ENCODE measurements at places on chromosomes 6 and 20. TPM values are rescaled to one million over a fixed set of nuclear protein-coding genes. Genes with fewer than 3 reads are reported as not detected.

DNA sequence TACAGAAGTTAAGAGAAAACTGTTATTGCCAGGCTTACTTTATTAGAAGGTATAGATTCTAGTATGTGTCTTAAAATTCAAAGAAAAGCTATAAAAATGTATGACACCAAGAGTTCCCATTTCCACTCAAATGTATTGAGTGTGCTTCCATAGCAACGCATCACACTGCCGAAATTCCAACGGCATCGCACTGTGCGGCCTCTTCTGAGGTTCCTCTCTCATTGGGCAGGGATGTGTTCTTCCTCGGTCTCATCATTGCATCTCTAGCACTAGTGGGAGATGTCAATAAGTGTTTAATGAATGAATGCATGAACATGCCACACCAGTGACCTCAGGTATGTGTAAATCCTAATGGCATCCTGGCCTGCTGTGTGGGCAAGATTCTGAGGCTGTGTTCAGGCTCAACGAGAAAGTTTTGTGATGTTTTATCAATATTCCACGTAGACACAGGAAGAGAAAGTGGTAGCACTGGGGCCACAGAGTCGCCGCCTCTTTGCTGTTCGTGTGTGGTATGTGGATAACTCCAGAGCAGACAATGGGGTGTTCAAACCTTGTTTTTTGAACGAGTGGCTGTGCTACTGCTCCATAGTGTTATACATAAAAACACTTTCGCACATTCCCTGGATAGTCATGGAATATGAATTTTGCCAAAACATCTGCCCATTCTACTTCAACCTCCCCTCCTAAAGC lies 171.6 kb downstream of the ADGB start:
- no peak for DNase-seq

DNA sequence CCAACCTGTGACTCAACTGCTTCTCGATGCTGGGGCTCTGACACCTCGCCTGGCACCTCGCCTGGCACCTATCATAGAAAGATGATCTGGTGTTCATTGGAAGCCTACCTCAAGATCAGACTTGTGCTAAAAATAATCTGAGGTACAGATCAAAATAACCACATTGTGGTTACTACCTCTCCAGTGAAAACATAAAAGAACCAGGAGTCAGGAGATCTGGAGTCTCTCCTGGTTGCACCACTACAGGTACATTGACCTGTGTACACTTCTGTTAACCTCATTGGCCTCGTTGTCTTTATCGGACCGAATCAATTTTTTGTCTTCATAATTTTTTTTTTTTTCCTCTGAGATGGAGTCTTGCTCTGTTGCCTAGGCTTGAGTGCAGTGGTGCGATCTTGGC lies 695.9 kb downstream of the HDGFL1 start:
- DNase-seq: no peak

DNA sequence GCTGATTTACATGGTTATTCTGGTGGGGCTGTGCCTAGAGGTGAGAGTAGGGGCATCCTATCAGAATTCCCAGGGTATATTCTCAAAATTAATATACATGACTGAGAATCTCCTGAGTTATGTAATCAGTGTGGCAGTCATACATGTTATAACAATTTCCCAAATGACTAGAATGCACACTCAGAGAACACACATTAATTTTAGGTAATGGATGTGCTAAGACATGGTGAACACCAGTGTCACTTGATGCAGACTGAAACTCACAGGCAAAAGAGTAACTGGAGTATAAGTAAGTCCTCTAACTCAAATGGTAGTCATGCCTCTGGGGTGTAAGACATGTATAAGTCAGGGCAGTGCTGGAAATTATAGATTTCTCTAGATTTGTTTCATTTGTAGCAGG lies 1198.4 kb upstream of the CITED2 start:
- no peak for DNase-seq

DNA sequence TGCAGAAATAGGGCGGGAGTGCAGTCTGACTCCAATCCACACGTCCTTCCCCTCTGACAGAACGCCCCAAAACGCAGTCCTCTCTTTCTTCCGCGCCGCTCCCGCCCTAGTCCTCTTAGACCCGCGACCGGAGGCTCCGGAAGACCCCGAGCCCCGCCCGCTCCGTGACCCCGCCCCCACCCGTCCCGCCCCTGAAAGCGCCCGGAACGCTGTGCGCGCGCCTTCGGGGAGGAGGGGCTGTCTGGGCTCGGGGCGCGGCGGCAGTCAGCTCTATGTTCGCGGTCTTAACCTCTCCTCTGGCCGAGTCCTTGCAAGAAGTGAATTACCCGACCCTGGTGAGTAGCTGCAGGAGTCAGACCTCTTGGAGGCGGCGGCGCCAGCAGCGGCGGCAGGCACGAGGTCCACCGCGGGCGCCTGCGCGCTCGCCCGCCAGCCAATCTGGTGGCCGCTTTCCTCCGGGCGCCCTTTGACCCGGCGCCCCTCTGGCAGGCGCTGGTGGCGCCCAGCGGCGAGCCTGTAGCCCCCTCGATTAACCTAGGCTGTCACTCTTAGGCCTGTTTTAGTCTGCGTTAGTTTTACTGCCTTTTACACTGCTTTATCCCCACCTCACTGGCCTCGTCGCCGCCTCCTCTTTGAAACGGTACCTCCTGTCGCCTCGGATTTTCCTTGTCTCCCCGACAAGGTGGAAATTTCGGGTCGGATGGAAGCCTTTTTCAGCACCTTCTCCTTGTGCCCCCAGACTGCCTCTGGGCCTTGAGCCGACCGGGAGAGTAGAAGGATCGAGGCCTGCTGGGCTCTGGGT lies at the start of gene MANEA:
MANEA (plus strand) TSS at position 232 of the 802 bp plus-strand sequence. CDS start 8,905 bp downstream, outside the sequence.
- peak; percentile 76 for DNase-seq

DNA sequence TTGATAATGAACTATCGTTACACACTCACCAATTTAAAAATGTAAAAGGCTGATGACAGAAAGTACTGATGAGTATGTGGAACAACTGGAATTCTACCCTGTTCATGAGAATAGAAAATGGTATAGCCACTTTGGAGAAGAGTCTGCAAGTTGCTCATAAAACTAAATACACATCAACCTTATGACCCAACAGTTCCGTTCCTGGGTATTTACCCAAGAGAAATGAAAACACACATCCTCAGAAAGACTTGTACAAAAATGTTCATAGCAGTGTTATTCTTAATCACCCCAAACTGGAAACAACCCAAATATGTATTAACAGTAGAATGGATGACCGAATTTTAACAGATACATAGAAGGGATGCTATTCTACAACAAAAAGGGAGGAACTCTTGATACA lies 145.7 kb upstream of the LRFN2 start:
- no peak for DNase-seq

DNA sequence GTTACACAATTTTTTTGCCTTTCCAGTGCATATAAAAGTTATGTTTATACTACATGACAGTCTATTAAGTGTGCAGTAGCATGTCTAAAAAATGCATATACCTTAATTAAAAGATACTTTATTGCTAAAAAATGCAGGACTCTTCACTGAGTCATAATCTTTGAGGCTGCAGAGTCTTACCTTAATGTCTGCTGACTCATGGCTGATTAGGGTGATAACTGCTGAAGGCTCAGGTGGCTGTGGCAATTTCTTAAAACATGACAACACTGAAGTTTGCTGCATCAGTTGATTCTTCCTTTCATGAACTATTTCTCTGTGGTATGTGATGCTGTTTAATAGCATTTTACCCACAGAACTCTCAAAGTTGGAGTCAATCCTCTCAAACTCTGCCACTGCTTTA lies 19.1 kb downstream of the ZSCAN23 start:
- DNase-seq: no peak

GRCh38 chr6:34596798-34597197 lies 40.7 kb upstream of the SPDEF start:
- no peak for DNase-seq

DNA sequence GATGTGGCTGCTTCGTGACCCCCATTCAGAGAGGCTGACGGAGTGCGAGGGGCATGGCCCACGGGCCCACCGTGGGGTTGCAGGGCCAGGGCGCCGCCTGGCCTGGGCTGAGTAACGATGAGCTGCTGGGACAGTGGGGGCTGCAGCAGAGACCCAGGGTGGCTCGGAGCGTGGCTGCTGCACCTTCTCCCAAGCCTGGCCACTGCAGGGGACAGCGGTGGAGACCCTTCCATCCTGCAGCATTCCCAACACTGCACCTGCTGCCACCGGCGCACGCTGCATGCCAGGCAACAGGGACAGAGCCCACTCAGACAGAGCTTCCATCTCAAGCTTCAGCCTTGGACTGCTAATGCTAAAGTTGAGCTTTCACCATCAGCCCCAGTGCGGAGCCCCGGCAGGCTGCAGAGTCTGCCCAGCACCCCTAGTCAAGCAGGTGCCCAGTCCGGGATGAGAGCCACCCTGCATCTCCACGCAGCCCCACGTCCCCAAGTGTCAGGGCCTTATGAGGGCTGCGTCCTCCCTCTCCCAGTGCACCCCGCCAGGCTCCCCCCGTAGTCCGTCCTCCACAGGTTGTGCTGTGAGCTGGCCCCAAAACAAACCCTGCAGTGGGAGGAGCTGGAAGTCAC lies 89.4 kb upstream of the AFDN start:
- DNase-seq: no peak

MOG gene
- total RNA-seq: not detected

STX11 gene
- 1.1 TPM for total RNA-seq

CASS4 gene
- total RNA-seq: not detected

FAM83B gene
- 25.4 TPM for total RNA-seq

SCRT2 gene
- total RNA-seq: not detected

Data from MCF 10A (cell line).